ENCODE measurements at places on chromosomes 13 and 19.

- DNase-seq: no peak
Observed at GRCh38 chr13:81738364-81738763, 1397.4 kb upstream of the SPRY2 start.

DNA sequence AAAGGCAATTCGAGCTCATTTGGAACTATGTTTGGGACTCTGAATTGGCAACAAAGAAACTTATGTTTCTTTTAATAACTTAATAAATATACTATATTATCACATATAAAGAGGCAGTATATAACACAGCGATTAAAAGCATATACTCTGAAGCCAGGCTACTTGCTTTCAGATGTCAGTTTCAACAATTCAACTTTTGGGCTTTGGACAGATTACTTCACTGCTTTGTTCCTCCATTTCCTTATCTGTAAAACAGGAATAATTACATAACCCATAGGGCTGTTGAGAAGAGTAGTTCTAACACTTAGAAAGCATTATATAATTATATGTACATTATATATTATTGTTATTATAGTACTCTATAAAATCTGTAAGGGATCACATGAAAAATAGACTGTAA is 107.2 kb downstream of the EDNRB start:
- DNase-seq: no peak

DNA sequence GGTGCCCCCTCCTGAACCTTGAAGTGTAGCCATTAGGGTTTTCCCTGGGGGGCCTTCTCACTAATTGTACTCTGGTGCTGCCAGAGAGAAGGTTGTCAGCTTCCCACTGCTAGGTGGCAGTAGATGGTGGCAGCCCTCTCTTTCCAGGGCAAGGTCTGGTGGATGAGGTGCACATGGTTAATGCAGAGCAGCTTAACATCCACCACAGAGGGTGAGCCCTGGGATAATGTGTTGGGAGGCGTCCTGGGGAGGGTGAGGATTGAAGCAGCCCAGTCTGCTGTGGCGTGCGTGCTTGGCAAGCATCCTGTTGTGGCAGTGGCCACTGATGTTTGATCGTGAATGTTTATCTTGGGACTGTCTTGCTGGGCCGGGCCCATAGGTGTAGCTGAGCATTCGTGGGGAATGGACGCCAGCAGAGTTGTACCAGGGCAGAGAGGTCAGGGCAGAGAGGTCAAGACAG is 5.8 kb downstream of the EGLN2 start:
- no peak for DNase-seq

DNA sequence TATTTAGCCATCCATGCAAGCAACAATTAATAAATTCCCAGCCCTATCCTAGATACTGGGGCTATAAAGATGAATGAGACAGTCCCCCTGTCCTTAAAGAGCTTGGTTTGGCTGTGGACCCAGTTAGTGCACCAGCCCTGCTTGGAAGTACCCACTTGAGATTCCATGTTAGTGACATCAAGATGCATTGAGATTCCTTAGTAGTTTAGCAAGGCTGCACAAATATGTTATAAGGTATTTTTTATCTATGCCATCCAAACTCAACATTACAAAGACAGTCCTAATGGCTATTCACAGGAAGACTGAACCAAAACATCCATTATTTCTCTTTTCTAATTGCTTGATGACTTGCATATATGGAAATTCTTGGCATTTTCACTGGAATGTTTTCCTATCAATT is 48.8 kb upstream of the RAP2A start:
- no peak for DNase-seq

DNA sequence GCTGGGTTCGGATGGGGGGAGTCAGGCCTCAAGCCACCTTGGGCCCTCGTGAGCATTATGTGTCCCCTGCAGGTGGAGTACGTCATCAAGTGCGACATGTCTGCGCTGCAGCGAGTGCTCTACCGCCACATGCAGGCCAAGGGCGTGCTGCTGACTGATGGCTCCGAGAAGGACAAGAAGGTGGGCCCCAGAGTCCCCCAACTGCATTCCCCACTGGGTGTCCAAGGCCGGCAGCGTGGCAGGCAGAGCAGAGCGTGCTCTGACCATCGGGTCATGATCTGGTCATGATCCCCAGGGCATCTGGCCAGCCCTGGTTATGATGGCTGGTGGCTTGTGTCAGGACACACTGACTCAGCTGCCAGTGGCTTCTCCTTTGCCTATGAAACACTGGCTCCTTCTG is 63.4 kb downstream of the SMARCA4 start:
- no peak for DNase-seq

GRCh38 chr13:47705185-47705584 is 295.9 kb downstream of the SUCLA2 start:
- no peak for DNase-seq

Measured in NCI-H446 (cell line).